Stimulated activated CD8-positive, alpha-beta memory T cell treated with anti-CD3 and anti-CD28 coated beads, Interleukin-4, amount 100 ng/mL, for 1 hour (primary cell): ENCODE measurements at places on chromosomes 16 and 17.
A peak's percentile ranks its signal among the peaks of the same experiment; 100 is the strongest.

DNA sequence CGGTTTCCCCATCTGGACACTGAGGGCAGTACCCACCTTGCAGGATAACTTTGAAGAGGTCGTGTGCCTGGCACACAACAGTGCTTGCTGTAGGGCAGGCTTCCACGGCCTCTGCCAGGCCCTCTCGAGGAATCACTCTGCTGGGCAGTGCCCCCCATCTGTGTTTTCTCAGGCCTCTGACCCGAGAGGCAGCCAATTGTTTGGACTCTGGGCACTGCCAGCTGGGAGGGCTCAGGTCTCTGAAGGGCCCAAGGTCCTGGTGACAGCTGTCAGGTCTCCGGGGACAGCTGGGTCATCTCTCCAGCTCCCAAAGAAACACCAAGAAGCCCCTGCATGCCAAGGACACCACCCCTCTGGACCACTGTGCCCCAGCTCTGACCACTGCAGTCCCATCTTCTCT, 1.0 kb upstream of the RAB26 start:
- DNase-seq: no peak

GRCh38 chr16:2439598-2439997, 10.4 kb downstream of the CCNF start:
- no peak for DNase-seq

- peak; percentile 72 for DNase-seq
Measured at GRCh38 chr17:2266045-2266864, 37.3 kb downstream of the SMG6 start.

DNA sequence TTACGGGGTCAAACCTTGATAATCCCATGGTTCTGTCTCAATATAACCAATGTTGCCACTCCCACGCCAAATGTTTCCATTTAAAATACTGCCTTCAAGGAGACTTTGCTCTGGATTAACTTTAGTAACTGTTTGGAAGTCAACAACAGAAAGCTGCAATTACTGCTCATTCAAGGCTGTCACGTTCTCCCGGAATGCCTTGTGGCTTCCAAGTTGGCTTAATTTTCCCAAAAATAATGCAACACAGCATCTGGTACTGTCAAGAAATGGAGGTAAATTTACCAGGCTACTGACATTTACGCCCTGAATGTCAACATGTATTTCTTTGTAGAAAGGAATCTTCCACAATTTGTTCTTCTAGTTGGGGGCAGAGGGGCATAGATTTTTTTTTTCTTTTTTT, 38.2 kb downstream of the GPRC5B start:
- DNase-seq: no peak

- DNase-seq: no peak
Measured at GRCh38 chr17:19718613-19719354, 2.4 kb upstream of the SLC47A2 start.

DNA sequence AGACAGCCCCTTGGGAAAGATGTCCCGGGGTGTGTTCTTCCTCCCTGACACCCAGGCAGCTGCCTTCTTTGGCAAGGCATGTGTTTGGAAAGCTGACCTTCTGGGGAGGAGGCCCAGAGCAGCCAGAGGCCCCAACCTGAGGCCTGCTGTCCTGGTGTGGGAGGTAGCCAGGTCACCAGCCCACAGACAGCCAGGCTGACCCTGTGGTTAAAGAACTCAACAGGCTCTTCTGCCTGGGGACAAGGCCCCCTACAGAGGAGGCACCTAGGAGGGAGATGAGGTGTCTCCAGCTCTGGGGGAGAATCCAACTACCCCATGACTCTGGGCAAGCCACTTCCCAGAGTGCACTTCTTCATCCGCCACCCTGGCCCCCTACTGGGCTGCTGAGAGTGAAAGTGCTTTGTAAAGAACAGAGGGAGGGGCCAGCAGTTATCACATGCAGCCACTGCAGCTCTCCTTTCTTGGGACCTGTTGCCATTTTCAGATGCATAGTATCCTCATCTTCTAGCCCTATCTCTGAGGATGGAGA, 13.1 kb upstream of the SREBF1 start:
- peak; percentile 19 for DNase-seq

GRCh38 chr16:84563786-84564420, 54.0 kb downstream of the COTL1 start:
- DNase-seq: no peak

DNA sequence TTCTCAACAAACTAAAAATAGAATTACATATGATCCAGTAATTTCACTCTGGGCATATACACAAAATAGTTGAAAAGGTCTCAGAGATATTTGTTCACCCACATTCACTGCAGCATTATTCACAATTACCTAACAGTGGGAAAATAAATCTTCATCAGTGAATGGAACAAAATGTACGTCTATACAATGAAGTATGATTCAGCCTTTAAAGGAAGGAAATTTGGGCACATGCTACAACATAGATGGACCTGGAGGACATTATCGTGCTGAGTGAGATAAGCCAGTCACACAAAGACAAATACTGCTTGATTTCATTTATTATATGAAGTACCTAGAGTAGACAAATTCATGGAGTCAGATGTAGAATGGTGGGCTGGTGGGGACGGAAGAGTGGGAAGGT, 47.0 kb downstream of the MFSD11 start:
- no peak for DNase-seq

GRCh38 chr16:74111456-74111982, 185.1 kb upstream of the PSMD7 start:
- DNase-seq: no peak

GRCh38 chr16:56426585-56426984, 1.2 kb upstream of the AMFR start:
- DNase-seq: no peak

- no peak for DNase-seq
Measured at GRCh38 chr16:3023415-3023668, 400 bp downstream of the HCFC1R1 start.

- no peak for DNase-seq
Measured at GRCh38 chr17:60493847-60494321, 32.2 kb downstream of the APPBP2 start.

GRCh38 chr17:67461228-67461780, 84.2 kb downstream of the PITPNC1 start:
- DNase-seq: no peak

DNA sequence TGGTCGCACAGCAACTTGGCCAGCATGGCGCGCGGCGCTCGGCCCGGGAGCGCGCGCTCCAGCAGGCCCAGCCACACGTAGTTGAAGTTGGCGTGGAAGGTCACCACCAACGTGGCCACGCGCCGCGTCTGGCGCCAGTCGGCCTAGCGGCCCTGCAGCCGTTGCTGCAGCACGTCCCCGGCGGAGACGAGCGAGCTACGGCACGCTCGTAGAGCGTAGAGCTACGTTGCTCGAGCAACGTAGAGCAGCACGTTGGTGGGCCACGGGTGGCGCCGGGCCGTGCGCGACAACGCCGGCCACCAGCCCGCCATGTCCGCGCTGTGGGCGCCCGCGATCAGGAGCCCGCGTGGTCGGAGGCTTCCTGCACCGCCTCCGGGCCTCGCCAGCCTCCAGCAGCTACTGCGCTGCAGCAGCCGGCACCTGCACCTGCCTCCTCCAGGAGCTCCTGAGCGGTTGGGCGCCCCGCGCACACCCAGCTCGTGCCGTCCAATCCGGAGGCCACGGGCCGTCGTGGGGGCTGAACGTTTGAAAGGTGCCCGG, 13.4 kb upstream of the SULT1A1 start:
- DNase-seq: no peak
